ENCODE measurements at places on chromosomes 3 and 15.

DNA sequence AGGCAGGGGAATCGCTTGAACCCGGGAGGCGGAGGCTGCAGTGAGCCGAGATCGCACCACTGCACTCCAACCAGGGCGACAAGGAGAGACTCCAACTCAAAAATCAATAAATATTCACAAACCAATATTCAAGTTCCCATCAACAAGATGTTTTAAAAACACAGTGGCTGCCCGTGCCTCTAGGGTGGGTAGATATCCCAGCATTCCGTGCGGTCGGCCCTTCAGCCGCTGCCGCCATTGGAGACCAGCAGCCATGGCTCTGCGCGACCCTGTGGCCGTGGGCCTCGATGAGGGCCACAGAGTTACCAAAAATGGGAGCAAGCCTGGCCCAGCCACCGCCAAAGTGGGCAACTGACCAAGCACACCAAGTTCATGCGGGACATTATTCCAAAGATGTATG lies 6.7 kb downstream of the ULK4 start:
- DNase-seq: no peak

DNA sequence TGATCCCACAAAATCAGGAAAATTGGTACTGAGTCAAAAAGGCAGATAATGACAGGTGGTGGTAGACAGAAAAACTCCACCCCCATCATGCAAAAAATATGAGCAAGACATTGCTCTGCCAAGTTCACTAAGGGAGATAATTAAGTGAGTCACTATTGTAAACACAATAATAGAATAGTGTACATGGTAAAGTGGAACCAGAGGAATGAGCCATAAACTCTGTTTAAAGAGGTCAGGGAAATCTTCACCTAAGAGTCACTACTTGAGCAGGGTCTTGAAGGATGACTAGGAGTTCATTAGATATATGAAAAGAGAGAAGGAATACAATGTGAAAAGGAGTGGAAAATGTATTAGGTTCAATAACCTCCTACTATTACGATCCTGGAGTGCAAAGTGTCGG lies 213.4 kb upstream of the PEX5L start:
- no peak for DNase-seq

- DNase-seq: no peak
Measured at GRCh38 chr3:13621381-13622221, 72.7 kb downstream of the FBLN2 start.

DNA sequence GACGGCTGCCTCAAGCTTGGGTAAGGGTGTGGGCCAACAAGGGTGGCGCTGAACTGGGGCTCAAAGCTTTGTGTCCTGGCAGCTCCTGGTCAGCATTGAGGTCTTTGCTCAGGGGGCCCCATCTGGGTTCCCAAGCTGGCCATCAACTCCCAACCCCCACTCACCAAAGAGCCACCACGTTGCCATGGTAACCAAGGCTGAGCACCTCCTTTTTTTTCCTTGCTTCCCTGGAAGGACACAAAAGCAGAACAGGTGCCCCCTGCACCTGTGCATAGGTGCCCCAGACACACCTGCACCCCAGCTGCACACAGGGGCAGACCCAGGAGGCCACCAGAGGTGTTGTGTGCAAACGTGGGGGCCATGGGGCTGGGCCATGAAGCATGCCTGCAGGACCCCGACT lies 16.5 kb downstream of the UROC1 start:
- DNase-seq: no peak

DNA sequence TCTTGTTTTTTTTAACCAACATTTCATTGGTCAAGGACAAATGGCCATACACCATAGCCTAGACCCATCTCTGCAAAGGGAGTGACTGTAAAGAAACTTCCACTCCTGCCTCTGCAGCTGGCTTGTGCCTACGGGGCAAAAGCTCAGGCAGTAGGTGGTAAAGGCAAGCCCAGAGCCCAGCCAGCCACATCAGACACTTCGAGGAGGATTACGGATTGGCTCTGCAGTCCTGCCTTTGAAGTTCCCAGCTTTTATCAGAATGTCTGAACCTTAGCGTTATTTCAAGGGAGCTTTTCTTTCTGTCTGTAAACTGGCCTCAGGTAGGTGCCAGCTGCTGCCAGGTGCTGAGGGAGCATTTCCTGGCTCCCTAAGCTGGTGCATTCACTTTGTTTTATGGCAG lies 15.6 kb downstream of the ZNF710 start:
- DNase-seq: no peak

DNA sequence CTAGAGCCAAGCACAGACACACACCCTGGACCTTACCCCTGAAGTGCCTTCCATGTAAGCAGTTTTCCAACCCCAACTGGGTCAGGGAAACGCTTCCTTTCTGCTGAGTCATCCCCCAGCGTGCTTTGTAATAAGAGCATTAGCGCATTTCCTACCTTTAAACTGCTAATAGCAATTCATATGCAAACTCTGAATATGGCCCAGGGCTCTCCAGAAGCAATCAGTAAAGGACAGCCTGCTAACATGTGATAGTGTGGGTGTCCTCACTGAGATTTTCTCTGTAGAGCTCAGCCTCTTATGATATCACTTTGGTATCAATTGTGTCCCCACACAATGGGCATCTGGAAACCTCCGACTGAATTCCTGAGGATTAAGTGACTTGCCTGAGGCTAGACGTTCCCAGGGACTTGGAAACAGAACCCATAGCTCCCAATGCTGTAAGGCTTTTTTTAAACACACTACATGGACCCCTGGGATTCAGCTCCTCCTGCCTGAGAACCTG lies 5.6 kb downstream of the GABRB3 start:
- DNase-seq: no peak

DNA sequence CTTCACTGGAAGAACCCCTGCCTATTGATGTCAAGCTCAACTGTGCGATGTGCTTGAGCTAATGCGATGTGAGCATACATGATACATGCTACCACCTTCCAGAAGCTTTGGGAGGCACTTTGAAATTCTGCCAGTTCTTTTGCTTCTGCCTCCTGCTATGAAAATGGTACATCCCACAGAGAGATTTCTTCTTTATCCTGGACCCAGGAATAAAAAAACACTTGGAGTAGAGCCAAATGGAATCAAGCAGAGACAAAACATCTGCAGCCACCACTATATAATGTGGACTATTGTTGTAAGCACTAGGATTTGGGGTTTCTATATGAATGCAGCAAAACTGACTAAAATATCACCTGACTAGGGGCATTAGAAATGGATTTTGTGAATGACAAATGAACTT lies 119.9 kb upstream of the GAP43 start:
- DNase-seq: no peak

- no peak for DNase-seq
Measured at GRCh38 chr3:121493431-121493830, 52.4 kb downstream of the POLQ start.

DNA sequence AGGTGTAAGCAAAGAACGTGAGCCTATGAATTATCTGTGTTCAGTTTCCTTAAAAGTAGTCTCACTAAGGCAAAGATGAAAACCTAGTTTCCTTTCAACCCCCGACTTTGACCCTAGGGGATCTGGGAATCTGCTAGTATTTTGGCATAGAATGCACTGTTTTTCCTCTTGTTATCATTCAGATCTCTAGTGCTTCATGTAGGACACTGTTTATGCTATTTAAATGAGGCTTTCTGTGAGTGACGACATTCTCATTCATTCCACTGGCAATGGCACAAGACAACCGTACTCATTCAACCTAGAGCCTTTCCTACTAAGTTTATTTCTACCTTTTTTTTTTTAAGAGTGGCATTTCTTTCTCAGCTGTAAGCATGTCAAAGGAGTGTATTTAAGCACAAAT lies 67.0 kb downstream of the CHAC1 start:
- DNase-seq: no peak

GRCh38 chr3:50665081-50665840 lies 9.5 kb upstream of the DOCK3 start:
- no peak for DNase-seq

DNA sequence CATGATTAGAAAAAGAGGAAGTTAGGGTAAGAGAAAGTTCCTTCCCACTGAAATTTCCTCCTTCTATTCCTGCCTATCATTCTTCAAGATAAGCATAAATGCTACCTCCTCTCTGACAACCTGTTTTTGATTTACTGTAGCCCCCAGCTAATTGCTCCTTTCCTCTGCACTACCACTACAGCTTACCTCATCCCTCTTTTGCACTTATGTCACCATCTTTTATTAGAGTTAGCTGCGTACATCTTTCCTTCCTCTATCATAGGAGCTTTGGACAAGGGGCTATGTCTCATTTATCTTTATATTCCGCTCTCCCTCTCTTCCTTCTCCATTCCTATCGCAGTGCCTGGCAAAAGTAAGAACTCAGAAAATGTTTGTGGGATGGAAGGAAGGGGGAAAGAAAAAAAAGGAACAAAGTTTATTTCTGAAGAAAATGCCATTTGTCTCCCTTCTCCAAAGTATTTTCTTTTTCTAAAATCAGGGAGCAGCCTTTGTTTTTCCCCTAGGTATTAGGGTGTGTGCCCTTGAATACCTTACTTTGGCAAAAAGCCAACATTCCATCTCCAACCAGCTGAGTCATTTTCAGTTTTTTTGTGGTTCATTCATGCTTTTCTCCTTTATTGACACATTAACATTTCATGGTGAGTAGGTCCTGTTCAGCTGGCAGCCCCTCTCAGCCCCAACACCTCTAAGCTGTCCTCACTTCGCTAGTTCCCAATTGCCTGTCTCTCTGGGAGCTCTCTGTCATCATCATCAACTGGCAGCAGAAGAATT lies 87.6 kb upstream of the SOX2 start:
- DNase-seq: no peak

GRCh38 chr3:11607816-11608215 lies 35.9 kb downstream of the VGLL4 start:
- no peak for DNase-seq

DNA sequence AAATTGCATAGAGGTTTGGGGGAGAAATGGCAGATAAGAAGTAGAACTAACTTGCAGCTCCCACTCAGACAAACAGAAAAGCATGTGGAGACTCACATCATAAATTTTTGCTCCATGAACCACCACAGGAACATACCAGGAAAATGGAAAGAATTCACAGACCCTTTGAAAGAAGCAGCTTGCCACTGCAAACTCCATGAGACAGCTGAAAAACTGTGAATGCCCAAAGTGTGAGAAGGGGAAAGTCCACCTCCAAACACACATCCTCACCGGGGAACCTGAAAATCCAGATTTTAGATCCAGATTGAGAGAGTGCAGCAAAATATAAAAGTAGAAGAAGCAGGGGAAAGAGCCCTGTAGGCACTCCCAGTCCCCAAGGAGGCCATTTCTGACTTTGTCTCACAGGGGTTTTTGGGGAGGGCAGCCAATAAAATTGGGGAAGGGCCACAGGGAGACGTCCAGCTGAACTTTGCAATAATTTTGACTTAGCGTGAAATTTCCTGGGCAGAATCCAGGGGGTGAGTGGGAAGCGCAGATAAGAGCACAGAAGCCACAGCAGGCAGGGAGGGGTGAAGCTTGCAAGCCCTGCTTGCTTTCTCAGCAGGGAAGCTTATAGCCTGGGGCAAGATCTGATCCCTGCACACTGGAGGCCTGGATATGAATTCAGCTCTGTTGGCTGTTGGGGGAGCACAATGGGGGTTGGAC lies 183.4 kb upstream of the UBE2E2 start:
- DNase-seq: no peak

- no peak for DNase-seq
Measured at GRCh38 chr3:108420926-108421325, 89.5 kb downstream of the MYH15 start.

GRCh38 chr3:46615050-46615775 lies 2.9 kb downstream of the FAM240A start:
- no peak for DNase-seq

DNA sequence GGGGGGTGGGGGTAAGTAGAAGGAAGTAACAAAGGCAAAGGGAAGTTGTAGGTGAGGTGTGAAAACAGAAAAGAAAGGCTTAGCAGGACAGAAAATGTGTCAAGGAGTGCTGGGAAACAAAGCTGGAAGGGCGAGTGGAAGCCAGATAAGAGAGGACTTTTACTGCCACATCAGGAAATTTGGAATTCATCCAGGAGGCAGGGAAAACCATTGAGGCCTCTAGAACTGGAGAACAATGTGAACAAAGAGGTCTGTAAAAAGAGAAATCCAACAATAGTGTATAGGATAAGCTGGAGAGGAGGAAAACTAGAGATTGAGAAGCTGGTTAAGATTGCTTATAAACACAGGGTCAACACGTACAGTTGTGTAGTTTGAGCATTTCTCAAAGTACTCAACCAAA lies 116.6 kb downstream of the NTRK3 start:
- DNase-seq: no peak

- no peak for DNase-seq
Measured at GRCh38 chr3:70748593-70748992, 436.2 kb upstream of the MDFIC2 start.

GRCh38 chr15:100778831-100779288 lies 100.8 kb upstream of the ALDH1A3 start:
- peak; percentile 25 for DNase-seq

- no peak for DNase-seq
Measured at GRCh38 chr15:98927996-98928395, 79.6 kb downstream of the PGPEP1L start.

- no peak for DNase-seq
Measured at GRCh38 chr3:11903047-11903446, 56.4 kb upstream of the TAMM41 start.
